ENCODE measurements at places on chromosomes 2 and 18.
A peak's percentile ranks its signal among the peaks of the same experiment; 100 is the strongest.

DNA sequence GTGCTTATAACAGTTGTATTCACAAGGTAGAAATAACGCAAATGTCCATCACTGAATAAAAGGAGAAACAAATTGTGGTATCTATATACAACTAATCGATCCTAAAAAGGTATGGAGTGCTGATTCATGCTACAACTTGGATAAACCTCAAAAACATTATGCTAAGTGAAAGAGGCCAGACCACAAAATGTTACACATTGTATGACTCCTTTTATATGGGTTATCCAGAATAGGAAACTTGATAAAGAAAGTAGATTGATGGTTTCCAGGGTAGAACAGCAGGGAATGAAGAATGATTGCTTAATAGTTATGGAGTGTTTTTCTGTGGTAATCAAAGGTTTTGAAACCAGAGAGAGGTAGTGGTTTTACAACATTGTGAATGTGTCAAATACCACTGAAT, 432.2 kb upstream of the TRIB2 start:
- DNase-seq: no peak

- DNase-seq: no peak
These were observed 391 bp upstream of the TMEM17 start for GRCh38 chr2:62506421-62506750.

- DNase-seq: no peak
These were observed 1.0 kb downstream of the CNNM3 start for GRCh38 chr2:96816836-96817702.

- DNase-seq: no peak
These were observed 44.3 kb downstream of the BARD1 start for GRCh38 chr2:214765180-214765579.

GRCh38 chr2:62304429-62305417, 108.8 kb downstream of the B3GNT2 start:
- DNase-seq: no peak

- DNase-seq: no peak
These were observed 61.2 kb downstream of the DIS3L2 start for GRCh38 chr2:232022718-232023117.

GRCh38 chr18:6747646-6748045, 18.1 kb downstream of the ARHGAP28 start:
- no peak for DNase-seq

DNA sequence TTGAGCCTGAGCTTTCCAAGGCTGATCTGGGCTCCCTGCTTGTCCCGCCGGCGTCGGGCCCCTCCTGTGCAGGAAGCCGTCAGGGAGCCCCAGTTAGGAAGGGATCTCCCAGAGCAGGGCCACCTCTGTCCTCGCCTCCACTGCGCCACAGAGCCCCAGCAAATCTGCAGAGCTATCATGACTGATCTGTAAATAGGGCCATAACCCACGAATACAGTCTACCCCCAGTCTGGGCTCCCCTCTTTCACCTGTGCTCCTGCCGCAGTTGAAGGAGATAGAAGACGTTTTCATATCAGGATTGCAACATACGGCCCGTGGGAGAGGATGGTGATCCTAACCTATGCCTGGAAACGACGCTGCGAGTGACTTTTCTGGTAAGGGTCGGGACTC, 138.7 kb downstream of the PTGR3 start:
- no peak for DNase-seq

GRCh38 chr18:36828630-36829361, at the start of the genes KIAA1328 and TPGS2:
TSS of gene KIAA1328 (plus strand) at chr18:36829127. CDS start at chr18:36829139, 12 bp downstream.
TSS of gene TPGS2 (minus strand) at chr18:36829002. CDS start at chr18:36828767, 235 bp downstream.
- DNase-seq: peak; percentile 64
